ENCODE measurements at places on chromosomes 13 and 19.

GRCh38 chr19:1492474-1493006, 1.6 kb downstream of the REEP6 start:
- peak; percentile 35 for DNase-seq

- no peak for DNase-seq
Measured at GRCh38 chr19:2315121-2315817, 7.3 kb upstream of the LINGO3 start.

DNA sequence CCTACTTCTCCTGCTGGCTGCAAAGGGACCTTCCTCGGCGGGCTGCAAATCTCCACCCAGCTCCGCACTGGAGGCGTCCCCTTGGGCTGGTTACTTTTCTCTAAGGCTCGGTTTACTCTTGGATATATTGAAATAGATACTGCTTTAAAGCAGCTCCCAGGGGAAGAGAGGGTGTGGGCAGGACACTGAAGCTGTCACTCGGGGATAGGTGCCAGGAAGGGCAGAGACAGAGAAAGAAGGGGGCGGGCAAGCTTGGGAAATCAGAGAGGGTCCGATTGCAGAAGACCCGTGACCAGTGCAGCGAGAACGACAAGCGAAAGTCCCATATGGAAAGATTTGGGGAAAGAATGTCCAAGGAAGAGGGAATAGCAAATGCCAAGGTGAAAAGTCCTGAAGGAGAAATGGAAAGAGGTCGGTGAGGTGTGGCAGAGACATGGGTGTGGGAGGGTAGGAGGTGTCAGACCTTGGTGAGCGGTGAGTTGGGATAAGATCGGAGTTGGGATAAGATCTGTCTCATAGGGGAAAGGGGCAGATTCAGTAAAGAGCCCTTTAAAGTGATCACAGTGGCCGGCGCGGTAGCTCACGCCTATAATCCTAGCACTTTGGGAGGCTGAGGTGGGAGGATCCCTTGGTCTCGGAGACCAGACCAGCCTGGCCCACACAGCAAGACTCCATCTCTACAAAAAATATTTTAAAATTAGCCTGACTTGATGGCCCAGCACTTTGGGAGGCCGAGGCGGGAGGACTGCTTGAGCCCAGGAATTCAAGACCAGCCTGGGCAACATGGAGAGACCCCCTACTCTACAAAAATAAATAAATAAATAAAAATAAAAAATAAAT, 618 bp downstream of the THSD8 start:
- DNase-seq: no peak

- DNase-seq: no peak
Measured at GRCh38 chr19:8331263-8331845, 10.1 kb downstream of the RPS28 start.

DNA sequence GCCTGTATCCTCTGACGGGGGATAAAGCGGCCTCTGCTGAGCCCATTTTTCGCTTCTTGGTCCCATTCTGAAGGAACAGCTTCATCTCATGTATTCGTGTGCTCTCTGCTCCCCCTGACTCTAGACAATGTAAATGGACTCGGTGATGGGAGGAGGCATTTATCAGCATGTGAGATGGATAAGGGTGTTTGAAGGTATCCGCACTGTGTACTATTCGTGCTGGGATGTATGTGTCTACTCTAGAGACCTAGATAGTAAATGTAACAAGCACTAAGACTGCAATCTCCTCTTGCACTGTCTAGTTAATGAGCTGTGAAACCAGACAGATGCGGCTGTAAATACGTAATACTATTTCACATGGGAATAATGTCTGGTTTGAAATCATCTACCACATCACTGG, 134.6 kb upstream of the ARGLU1 start:
- no peak for DNase-seq

DNA sequence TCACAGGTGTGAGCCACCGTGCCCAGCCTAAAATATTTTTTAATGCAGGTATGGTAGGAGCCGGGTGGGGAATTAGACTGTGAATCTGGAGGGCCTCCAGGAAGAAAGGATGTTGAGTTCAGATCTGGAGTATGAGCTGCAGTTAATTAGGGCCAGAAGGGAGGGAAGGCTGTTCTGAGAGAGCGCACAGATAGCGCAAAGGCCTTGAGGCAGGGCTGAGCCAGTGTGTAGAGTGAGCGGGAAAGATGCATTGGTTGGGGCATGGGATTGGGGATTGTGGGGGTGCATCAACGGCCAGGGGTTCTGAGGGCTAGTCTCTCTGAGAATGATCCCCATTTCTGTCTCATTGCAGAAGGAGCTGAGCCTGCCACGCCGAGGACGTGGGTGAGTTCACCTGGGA, 9.7 kb downstream of the MAST3 start:
- no peak for DNase-seq

GRCh38 chr13:26051657-26052311, at the start of gene SHISA2:
TSS of gene SHISA2 (minus strand) at chr13:26052016. CDS start at chr13:26050975, 1,041 bp downstream.
- DNase-seq: no peak
